ENCODE measurements at places on chromosomes 12 and 14.

DNA sequence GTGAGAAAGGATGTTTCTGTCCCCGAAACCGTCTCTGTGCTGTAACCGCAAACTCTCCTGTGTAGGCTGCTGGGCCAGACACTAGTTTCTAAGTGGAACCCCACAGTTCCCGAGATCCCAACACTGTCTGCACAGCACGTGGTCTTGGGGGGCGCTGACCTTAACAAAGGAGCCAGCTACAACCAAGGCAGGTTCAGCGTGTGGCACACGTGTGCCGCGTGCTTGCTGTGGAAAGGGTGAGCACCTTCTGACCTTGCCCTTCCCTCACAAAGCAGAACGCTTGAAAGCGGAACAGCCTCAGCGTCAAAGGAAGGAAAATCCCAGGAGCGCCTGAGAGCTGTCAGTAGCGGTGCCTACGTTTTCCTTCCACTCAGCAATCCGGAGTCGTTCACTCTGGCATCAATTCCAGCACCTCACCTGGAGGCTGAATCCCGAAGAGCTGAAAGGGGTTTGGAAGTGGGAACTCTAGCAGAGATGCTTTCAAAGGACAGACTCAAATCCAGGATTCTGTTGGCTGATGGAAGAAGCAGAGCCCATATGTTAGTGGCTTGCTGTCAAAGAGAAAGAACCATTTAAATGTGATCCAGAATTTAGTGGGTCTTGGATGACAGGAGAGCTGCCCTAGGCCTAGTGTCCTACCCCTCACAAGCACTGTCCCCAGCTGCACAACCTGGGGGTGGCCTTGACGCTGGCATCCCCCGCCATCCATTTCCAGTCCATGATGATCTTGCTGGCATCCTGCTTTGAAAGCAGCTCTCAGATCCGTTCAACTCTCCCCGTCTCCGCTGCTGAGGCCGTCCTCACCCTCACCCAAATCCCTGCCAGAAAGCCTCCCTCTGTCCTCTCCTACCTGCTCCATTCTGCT is 27.1 kb downstream of the CCDC92 start:
- no peak for DNase-seq

- DNase-seq, result no peak
These were observed 21.3 kb downstream of the BCL11B start for GRCh38 chr14:99250636-99251208.

DNA sequence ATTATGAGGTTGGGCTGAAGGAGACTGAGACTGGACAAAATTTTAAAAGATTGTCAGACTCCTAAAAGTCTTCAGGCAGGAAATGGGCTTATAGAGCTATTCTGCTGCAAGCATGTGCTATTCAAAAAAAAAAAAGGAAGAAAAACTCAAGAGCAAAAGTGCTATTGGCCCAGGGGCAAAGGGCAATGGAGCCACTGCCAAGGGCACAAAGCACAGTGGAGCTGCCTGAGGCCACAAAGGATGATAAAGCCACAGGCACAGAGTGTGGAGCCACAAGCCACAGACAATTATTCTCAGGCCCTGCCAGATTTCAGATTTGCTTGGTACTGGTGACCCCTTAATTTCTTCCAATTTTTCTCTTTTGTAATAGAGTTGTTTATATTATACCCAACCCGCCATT is 29.6 kb upstream of the GRIN2B start:
- no peak for DNase-seq

DNA sequence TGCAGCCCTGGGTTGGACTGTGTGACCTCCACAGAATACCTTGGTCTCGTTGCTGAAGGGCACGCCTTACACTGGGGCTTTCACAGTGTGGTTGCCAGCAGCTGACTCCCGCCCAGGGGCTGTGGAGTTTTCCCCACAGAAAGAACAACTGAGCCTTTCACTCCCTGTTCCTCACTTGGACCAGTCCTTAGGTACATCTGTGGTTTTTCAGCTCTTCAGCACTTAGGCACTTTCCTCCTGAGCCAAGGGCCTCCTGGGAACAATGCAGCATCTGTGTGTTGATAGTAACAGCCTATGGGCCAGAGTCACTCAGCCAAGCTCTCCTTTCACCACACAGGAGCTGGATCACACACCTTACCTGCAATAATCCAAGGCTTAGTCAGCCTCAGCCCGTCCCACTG is 25.0 kb downstream of the ERP27 start:
- DNase-seq, result no peak

- DNase-seq, result no peak
These were observed 2.7 kb downstream of the PLD4 start for GRCh38 chr14:104927432-104927816.

DNA sequence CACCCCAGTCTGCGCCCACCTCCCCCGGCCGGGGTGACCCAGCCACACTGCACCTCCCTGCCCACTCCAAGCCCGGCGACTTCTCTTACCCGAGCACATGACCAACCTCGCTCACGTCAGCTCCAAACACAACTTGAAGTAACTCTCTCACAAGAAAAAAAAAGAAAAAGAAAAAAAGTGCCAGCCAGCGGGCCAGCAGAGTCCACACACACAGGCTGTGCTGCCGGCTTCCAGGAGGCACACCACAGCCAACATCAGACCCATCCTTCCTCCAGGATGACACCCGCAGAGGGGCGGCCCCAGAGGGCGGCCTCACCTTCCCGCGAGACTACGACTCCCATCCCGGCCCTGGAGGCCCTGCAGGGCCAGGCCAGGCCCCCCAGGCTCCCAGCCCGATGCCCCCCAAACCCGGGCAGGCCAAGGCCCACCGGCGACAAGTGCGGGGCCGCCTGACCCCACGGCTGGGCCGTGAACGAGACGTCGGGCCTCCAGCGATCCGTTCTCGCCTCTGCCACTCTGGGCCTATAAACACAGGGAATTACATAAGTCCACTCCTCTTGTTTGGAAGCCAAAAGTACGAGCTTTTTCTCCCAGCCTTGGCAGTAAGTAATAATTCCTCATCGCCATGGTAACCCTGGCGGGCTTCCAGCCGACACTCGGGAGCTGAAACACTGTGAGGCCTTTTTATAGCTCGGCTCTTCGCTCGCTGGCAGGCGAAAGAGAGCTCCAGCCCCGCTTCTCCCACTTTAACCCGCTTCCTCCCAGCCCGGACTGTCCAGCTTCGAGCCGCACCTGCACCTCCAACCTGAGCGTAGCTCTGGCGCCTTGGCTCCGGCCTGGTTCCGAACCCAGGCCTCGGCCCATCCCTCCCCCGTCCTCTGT is 49.1 kb downstream of the NCOR2 start:
- DNase-seq, result peak; percentile 81

Data from SK-N-DZ (cell line).